ENCODE measurements at places on chromosomes 7 and 10.

GRCh38 chr7:47371733-47372368, 210.1 kb downstream of the TNS3 start:
- DNase-seq, result no peak

DNA sequence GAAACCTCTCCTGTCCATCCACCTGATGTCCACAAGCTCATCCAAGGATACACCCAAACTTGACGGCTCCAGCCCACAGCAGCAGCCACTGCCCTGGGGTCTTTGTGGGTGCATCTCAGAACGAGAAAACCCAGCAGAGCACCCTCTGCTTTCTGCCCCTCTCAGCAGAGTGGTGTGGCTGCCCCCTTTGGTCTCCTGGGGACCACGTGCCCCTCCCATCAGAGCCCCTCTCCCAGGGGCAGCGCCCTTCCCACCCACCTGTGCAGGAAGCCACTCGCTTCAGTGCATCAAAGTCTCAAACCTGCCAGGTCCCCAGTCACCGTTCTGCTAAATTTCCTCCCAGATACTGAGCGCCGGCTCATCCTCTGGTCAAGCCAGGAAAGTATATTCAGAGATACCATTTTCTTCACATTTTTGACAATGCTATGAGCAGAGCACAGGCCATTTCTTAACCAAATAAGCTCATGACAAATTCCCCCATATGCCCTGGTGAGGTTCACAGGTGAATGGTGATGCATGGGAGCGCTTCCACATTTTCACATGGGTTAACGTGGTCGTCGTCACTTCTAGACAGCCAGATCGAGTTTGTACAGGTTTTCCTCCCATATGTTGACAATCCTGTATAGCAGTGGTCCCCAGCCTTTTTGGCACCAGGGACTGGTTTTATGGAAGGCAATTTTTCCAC, 32.4 kb downstream of the CAMK2B start:
- DNase-seq, result no peak

GRCh38 chr7:126667742-126668366, 584.9 kb downstream of the GRM8 start:
- DNase-seq, result no peak

- no peak for DNase-seq
These were observed 50.4 kb upstream of the FAM3C start for GRCh38 chr7:121446526-121446925.

- no peak for DNase-seq
These were observed 2.5 kb upstream of the RHBDD2 start for GRCh38 chr7:75876126-75876881.

DNA sequence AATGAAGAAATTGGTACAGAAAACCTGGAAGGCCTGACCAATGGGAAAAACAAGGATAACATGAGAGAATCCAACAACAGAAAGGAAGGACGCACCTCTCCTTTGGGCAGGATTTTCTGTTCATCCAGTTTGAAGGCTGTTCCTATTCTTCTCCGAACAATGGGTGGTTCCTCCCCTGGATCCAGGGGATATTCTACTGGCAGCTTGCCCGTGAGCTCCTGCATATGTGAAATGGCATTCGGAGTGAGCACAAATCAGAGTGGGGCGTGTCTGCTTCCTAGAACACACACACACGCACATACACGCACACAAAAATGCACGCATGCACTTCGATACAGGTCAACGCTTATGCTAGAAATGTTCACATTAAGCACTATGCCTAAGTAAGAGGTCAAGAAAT, 83.5 kb downstream of the PRPF18 start:
- DNase-seq, result no peak

DNA sequence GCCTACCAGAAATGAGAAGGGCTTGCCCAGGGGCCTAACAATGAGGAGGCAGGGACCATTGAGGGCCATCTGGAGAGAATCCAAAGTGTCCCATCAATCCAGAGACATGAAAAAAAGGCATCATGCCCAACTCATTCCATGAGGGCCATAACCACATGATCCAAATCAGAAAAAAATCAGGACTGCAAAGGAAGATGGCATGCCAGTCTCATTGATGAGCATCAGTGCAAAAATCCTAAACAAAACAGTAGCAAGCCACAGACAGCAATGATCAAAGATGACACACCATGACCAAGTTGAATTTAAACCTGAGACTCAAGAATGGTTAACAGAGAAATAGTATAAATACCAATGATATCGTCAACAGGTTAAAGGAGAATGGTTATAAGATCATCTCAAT, 7.0 kb upstream of the CYP3A4 start:
- DNase-seq, result no peak

- DNase-seq, result no peak
These were observed 37.2 kb upstream of the ACSL5 start for GRCh38 chr10:112336556-112337201.

GRCh38 chr7:45028920-45029344, 28.9 kb downstream of the CCM2 start:
- DNase-seq, result no peak

- no peak for DNase-seq
These were observed 96.8 kb downstream of the INPP5A start for GRCh38 chr10:132634241-132634946.

DNA sequence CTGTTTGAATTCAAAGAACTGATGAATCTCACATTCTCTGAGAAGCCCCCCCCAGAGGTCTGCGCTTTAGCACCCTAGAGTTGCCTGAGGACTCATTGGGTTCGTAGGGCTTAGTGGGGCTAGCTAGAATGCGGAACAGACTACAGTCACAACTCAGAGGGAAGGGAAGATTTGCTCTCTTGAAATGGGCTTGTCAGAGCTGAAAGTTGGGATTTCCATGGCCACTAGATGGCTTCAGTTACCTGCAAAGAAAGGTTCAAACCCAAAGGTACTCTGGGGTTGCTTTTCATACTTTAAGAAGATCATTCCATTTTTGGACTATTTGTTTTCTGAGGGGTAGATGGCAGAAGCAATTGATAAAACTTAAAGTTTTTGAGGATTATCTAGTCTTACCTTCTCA, 205.0 kb downstream of the BBS9 start:
- no peak for DNase-seq

DNA sequence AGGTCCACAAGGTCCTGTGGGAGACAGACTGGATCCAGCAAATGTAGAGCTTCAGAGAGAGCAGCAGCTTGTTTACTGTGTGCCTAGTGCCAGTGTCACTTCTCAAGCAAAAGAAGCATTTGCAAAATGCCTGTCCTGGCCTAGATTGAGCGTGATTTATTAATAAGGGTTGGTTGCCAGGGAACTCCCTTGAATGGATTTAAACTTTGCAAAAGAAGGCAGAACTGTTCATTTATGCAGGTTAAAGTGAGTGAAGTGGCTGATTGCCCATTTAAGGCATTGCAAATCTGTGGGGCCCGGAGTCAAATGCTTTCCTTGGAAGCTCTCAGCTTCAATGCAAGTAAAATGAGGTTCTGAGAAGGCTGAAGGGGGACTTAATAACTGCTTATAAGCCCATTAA, 71.3 kb downstream of the CDHR3 start:
- no peak for DNase-seq

GRCh38 chr7:145978769-145979168, 137.8 kb upstream of the CNTNAP2 start:
- DNase-seq, result no peak

- no peak for DNase-seq
These were observed 10.3 kb downstream of the PODXL start for GRCh38 chr7:131546126-131546525.

DNA sequence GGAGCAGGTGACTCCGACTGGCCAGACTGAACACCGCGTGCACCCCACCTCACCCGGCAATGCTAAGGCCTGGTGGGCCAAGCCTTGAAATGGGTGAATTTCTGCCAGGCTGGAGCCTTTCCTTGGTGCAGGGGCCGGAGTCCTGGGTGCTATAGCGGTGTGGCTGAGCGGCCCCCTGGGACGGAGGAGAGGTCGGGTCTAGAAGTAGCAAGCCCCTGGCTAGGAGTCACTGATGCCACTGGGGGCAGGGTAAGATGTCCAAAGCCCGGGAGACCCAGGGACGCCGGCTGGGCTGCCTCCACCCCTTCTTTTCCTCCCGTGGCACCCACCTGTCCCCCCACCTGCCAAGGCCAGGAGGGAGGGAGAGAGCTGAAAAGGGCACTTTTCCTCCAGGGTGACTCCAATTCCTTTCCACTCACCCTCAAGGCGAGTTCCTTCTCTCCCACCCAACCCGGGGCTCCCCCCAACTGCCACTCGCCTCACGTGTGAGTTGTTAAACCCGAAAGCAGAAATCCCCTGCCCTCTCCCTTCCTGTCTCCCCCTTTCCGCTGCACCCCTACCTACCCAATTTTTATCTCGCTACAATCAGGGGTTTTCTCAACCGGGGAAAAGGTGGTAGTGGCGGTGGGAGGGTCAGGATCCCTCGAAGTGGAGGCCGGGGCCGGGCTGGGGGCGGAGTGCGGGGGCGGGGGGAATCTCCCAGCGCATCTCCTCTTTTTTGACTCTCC, 6.0 kb upstream of the GATA3 start:
- DNase-seq, result no peak

GRCh38 chr10:78777466-78777865, 291.3 kb upstream of the ZMIZ1 start:
- no peak for DNase-seq

DNA sequence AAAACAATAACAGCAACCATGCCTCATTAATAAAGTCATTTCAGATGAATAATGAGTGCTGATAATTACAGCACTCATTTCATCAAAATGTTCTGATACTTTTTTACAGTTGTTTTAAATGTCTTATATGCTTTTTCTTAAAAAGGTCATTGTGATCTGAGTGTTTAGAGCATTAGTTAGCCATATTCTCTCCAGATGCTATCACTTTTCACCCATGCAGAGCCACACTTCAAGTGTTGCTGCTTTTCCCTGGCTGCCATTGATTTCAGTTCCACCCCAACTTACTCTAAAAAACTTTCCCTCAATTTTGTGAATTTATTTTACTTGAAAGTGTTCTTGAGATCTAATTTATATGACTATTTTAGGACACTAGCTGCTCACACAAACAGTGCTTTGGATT, 41.8 kb downstream of the NUP205 start:
- DNase-seq, result no peak
